ENCODE measurements at places on chromosomes 3 and 15.
A peak's percentile ranks its signal among the peaks of the same experiment; 100 is the strongest.

GRCh38 chr15:75578948-75579920 is at the start of gene PTPN9:
TSS of gene PTPN9 (minus strand) at chr15:75579315. CDS start at chr15:75578776, 539 bp downstream.
- DNase-seq, result peak; percentile 78

GRCh38 chr3:72628065-72628464 is 220.2 kb downstream of the SHQ1 start:
- DNase-seq, result no peak

- no peak for DNase-seq
Observed at GRCh38 chr3:27239951-27240350, 129.2 kb downstream of the NEK10 start.

GRCh38 chr3:78791753-78792152 is 976.0 kb downstream of the ROBO1 start:
- DNase-seq, result no peak

DNA sequence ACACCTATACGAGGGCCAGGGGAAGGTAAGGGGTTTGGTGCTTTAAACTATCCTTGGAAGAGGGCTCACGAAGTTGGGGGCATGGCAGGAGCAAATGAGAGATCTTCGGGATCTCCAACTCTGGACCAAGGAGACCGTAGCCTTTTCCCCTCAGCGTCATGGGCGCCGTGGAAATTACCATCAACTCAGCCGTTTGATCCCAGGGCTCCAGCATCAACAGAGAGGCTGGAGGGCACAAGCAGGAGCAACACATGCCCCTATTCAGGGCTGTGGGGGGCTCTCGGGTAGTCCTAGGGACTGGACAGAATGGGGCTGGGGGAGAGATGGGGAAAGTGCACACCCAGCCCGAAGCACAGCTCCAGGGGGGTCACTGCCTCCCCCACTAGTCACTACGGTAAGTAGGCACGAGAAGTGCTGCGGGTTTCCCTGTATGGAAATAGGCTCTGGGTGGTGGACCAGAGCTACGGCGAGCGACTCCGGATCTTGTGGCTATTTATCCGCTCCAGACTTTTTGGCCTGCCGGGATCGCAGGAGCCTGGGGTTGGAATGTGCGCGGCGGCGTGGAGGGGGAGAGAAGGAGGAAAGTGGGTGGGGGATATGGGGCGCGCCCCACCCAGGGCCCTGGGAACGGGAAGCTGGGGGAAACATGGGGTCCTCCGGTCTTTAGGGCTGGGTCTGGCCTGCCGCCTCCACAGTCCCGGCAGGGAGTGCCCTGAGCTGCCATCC is 539 bp upstream of the LAMB2 start:
- peak; percentile 70 for DNase-seq

GRCh38 chr3:140493271-140493670 is 184.6 kb upstream of the TRIM42 start:
- no peak for DNase-seq

- no peak for DNase-seq
Observed at GRCh38 chr3:69594286-69594685, 145.0 kb upstream of the MITF start.

DNA sequence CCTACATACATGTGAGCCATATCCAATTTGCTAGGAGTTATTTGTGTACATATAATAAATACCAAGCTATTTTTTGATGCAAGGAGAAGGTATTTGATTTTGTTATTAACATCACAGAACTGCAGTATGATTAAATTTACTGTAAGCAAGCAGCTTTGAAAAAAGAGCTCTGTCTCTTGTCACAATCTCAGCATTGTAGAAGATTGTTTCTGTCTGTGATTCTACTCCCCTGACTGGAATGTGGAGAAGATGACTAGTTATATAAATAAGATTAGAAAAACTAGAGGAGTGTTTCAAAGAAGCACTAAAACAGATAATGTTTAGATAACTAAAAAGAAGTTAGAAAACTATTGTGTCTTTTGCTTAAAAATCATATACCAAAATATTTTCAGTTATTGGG is 17.1 kb upstream of the DCBLD2 start:
- DNase-seq, result no peak

GRCh38 chr15:77418966-77419835 is 703 bp downstream of the PEAK1 start:
- DNase-seq, result peak; percentile 12

DNA sequence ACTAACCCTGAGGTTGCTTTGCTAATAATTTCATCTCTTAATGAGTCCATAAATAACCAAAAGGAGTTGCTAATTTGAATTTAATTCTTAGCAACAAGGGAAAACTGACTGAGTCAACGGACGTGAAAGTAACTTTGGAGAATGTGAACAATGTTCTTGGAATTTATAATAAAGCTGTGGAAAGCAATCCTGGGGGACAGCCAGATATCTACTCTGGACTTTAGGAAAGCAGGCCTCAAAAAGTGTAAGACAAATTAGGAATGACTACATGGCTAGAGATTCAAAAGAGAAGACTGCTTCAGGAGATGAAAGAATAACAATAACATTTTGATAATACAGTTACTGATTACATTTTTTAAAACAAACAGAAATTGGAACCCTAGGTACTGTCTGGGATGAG is 318.4 kb upstream of the COL8A1 start:
- DNase-seq, result no peak

GRCh38 chr3:112633191-112633590 is 7.8 kb downstream of the CCDC80 start:
- no peak for DNase-seq

- no peak for DNase-seq
Observed at GRCh38 chr15:88219623-88220022, 36.9 kb downstream of the NTRK3 start.

- no peak for DNase-seq
Observed at GRCh38 chr3:48301800-48302166, 31.7 kb downstream of the SPINK8 start.

DNA sequence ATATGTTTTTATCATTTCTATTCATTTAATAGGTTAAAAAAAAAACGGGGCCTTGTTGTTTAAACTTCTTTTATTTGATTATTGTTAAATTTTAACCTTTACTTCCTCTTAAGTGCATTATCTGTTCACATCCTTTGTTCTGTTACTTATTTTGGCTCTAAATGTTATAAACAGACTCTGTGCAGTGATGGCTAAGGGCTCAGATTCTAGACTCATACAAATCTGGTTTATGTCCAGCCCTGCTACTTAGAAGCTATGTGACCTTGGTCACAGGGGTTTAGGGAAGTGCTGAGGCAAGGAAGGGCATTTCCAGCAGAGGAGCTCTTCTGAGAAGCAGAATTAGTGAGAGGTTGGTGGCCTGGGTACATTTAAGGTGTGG is 55.3 kb upstream of the VILL start:
- DNase-seq, result no peak

GRCh38 chr3:4741404-4742307 is 237.6 kb upstream of the BHLHE40 start:
- peak; percentile 75 for DNase-seq

- DNase-seq, result peak; percentile 86
Observed at GRCh38 chr3:107796791-107797190, 274.0 kb downstream of the BBX start.

DNA sequence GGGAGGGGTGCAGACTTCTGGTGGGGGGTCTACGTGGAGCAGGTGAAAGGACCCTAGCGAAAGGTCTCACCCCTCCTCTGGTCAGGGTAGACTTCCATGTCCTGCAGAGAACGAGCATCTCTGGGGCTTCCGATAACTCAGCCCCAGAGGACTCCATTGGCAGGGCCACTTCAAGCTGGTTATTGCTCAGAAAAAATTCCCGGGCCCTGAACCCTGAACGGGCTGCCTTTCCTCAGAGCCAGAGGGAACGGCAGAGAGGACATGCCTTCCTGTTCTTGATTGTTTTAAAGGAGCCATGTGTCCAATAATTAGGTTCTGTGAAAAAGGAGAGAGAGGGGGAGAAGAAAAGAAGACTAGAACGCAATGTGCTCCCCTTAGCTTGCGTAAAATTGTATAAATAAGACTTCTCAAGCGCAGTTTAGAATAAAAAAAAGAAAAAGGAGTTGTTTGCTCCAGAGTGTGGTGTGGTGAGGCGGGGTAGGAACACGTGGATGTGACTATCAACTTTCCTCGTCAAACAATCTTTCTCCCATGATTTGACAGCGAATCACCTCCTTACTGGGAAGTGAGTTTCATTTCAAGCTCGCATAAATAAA is 193.4 kb upstream of the UBE2E1 start:
- DNase-seq, result no peak

DNA sequence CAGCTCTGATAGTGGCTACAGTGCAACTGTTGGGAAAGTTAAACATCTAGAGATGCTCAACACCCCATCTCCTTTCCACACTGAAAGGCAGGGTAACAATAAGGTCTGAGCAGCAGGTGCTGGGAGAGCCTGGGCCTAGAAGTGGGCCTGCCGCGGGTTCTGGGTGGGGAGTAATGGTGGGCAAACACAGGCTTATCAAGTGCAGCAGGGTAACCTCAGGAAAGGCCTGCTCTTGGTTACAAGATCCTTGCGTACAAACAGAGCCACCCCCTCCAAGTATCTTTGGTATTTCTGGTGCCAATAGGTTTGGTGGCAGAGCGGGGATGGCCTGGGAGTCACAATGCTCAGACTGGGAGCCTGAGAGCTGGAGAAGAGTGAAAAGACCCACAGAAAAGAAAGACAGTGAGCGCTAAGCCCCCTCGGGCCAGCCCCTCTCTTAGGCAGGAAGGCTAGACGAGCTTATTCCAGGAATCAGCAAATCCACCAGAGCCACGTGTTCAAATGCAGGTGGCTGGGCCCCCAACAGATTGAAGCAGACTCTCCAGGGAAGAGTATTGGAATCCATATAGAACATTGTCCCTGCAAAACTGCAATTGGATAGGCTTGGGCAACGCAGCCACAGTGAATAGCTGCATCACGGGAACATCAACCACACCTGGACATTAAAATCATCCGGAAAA is 2.7 kb downstream of the IQSEC1 start:
- DNase-seq, result peak; percentile 79

DNA sequence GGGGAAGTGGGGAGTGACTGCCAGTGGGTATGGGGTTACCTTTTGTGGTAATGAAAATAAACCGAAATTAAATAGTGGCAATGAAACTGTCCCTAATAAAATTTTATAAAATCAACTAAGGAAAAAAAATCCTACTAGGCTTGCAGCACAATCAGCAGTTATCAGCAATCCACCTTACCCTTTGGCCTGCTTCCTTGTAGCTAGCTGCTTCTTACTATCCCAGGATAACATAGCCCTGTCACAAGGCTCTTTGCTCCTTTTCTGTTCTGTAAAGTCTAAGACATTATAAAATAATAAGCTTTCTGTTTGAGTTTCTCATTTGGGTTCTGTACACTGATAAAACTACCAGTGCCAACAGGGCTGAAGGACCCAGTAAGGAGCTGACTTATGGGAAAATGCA is 23.0 kb upstream of the CTXND1 start:
- no peak for DNase-seq

DNA sequence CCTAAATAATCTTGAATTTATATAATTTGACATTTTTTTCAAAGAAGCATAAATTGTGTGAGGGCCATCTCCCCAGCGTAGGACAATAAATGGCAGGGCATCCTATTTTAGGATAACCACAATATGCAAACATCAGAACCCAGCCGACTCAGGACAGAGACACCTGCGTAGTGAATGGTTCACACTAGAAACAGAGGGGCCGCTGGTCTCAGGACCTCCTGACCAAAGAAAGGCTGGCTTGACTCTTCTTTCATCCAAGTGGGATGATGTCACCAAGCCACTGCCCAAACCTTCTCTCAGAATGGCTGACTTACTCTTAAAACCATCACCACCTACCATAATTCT is 162.1 kb downstream of the FOXP1 start:
- DNase-seq, result no peak

GRCh38 chr3:66304293-66304692 is 83.5 kb downstream of the SLC25A26 start:
- no peak for DNase-seq

- DNase-seq, result no peak
Observed at GRCh38 chr3:52453496-52454249, at the start of gene TNNC1. TSS of gene TNNC1 (minus strand) at chr3:52454041. CDS start at chr3:52454015, 26 bp downstream.

DNA sequence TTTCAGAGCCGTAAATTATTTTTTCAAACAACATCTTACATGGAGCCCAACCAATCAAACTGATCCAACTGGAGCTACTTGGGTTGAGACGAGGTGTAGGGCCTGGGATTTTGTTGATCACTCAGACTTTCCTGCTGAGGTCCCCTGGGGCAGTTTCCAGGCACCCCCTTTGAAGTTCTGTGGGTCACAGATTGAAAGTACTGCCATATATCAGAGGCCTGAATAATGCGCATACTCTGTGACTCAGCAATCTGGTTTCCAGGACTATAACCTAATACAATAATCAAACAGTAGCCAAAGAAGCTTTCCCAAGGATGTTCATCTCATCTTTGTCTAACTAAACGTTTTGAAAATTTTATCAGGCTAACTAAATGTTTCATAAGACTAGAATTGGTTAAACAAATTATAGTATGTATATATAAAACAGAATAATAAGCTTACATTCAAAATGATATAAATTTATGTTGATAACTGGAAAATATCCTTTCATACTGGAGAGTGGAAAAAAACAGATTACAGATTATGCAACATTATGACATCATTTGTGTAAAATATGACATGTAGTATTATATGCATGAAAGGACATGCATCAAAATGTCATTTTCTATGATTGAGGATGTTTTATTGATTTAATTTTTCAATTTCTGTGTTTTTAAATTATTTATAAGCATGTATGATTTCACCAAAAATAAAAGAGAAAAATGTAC is 617.1 kb downstream of the NTRK3 start:
- no peak for DNase-seq

DNA sequence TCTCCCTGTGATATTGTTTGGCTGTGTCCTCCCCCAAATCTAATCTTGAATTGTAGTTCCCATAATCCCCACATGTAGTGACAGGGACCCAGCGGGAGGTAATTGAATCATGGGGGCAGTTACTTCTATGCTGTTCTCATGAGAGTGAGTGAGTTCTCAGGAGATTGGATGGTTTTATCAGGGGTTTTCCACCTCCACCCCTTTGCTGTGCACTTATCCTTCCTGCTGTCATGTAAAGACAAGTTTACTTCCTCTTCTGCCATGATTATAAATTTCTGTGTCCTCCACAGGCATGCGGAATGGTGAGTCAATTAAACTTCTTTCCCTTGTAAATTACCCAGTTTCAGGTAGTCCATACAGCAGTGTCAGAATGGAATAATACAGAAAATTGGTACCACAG is 24.7 kb downstream of the TUSC7 start:
- DNase-seq, result peak; percentile 5

- no peak for DNase-seq
Observed at GRCh38 chr3:57057351-57057750, 3.1 kb upstream of the SPATA12 start.

DNA sequence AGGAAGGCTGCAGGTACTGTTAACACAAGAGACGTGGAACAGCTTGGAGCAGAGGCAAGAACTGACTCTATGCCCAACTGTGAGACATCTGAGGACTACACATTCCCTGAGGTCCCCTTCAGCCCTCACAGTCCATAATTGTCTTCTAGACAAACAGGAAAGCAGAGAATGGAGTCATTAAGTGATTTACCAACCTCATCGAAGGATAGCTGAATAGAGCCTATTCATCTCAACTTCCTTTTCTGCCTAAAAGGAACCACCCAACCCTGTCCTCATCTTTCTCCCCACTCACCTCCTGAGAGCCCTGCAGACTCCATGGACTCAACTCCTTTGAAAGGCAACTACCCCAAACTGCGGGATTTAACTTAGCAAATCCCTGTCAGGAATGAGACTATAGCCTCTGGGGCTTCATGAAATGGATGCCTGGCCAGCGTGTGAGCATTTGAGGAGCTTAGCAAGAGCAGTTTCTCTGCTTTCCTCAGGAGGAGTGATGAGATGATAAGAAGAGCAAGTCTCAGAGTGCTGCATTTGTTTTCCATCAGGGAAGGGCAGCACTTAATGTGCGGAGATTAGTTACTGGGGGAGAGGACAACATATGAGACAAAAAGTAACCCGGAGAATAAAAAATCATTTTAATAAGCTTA is 61.5 kb upstream of the FILIP1L start:
- DNase-seq, result no peak

Measured in common myeloid progenitor, CD34-positive (primary cell).